Pancreas (tissue), 10 donors: ENCODE measurements at places on chromosomes 11 and 22.

DNA sequence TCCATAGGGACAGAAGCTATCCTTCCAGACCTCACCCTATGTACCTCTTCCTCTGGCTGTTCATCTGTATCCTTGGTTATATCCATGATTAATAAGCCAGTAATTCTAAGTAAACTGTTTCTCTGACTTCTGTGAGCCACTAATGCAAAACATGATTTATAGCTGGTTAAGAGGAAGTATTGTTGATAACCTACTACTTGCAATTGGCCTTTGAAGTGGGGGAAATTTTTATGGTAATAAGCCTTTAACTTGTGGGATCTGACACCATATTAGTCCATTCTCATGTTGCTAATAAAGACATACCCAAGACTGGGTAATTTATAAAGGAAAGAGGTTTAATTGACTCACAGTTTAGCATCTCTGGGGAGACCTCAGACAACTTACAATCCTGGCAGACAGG is 21.9 kb downstream of the CASP12 start:
- no peak for DNase-seq

DNA sequence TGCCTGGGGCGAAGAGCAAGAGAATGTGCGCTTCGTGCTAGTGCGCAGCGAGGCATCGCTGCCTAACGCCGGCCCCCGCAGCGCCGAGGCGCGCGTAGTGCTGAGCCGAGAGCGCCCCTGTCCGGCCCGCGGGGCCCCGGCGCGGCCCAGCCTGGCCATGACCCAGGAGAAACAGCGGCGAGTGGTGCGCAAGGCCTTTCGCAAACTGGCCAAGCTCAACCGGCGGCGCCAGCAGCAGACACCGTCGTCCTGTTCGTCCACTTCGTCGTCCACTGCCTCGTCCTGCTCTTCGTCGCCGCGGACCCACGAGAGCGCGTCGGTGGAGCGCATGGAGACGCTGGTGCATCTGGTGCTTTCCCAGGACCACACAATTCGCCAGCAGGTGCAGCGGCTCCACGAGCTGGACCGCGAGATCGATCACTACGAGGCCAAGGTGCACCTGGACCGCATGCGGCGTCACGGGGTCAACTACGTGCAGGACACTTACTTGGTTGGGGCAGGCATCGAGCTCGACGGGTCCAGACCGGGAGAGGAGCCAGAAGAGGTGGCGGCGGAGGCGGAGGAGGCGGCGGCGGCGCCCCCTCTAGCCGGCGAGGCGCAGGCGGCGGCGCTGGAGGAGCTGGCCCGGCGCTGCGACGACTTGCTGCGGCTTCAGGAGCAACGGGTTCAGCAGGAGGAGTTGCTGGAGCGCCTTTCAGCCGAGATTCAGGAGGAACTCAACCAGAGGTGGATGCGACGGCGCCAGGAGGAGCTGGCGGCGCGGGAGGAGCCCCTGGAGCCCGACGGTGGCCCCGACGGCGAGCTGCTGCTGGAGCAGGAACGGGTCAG is 1.0 kb downstream of the RASSF10 start:
- peak; percentile 20 for DNase-seq

DNA sequence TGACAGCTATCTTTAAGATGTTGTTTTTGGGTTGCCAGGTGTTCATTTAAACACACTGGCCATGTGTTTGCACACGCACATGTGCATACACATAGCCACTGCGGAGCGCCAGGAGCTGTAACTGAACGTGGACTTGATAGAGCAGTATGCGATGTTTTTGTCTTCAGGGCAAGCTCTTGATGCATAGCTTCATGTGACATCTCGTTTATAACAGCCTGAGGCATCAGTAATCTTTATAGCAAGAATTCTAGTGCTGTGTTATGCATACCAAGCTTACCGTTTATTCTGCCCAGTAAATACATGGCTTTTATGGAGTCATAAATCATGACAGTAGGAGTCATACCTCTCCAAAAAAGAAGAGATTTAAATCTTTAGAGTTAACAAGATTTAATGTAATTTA is 87.0 kb downstream of the ATXN10 start:
- DNase-seq = no peak

- DNase-seq = no peak
Measured at GRCh38 chr22:49998718-49999062, 13.9 kb downstream of the IL17REL start.

DNA sequence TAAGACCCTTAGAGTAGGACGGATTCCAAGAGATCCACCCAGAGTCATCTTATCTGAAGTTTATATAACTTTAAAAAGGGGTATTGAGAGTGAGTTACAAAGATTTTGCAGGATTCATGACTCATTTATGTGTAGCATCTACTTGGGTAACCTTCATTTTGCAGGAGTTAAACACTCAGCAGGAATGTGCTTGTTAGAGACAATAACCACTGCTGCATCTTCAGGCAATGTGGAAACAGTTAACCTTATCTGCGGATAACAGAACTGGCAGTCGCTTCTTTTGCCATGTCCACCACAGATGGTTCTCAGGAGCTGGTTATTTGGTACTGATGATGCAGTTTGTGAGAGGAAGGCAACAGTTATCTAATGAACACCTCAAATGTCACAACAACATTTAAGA is 417.9 kb upstream of the DDI1 start:
- DNase-seq = no peak

- no peak for DNase-seq
Measured at GRCh38 chr11:69356703-69357457, 62.9 kb downstream of the MYEOV start.

GRCh38 chr11:67354075-67355022 is 1.0 kb upstream of the POLD4 start:
- DNase-seq = peak; percentile 81

DNA sequence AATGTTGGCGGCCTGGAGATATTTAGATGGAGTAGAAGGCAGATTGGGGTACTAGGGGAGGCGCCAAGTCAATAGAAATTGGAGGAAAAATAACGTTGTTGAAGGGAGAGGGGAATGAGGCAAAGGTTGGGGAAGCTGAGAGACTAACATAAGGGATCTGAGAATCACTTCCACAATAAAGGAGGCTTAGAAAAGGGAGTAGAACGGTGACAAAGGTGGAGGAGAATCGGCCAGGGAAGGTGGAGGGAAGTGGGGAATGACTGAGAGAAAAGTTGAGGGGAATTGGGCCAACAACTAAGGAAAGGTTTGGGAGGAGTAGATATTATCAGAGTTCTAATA is 510 bp downstream of the PPME1 start:
- no peak for DNase-seq

DNA sequence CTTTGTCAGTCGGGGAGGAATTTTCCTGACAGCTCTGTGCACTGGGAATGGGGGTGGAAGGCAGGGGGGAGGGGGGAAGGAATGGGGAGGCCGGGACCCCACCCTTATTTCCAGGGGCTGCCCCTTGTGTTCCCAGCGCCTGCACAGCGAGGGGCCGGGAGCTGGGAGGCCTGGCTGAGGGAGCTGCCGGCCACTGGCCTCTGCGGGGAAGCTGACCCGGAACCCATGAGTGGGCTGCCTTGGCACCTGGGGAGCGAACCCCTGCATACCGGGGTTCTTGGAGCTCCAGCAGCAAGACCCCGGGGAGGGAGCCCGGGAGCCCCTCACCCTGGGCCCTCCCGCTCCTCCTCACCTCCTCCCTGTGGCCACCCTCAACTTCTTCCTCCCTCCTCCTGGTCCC is 3.5 kb downstream of the H19 start:
- DNase-seq = peak; percentile 3

- DNase-seq = no peak
Measured at GRCh38 chr11:14435717-14436512, 63.7 kb downstream of the COPB1 start.

GRCh38 chr11:3854660-3854976 is 846 bp upstream of the STIM1 start:
- DNase-seq = no peak

- no peak for DNase-seq
Measured at GRCh38 chr11:2662430-2663299, 37.1 kb downstream of the KCNQ1OT1 start.

DNA sequence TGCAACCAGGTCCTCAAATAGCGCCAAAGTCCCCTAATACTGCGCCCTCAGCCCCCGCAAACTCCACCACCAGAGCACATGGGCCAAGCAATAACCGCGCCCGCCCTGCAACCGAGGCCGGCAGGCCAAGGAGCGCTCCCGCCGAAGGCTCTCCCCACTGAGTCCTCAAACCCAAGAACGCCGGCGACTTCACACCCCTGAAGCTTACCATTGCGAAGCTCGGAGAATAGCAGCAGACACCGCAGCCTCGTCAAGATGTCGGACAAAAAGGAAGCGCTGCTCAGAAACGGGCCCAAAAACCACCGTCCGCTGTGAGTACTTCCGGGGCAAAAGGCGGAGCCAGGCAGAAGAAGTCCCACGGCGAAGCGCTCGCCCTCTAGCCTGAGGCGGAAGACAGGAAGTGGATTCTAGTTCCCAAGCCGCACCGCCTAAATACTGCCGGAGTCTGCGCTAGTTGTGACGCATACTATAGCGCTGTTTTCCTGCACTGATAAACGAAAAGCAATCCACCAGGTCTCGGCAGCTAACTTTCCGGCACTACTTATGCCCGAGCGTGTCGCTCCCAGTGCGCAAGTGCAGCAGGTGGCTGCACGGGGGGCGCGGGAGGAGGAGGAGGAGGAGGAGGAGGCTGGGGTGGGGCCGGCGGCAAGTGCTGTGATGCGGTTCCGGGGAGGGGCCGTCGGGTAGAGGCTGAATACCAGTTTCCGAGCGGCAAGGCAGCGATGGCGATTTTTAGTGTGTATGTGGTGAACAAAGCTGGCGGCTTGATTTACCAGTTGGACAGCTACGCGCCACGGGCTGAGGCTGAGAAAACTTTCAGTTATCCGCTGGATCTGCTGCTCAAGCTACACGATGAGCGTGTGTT is at the start of the genes RPS25 and TRAPPC4:
Gene RPS25 (minus strand): TSS at position 270 of the 865 bp plus-strand sequence. CDS start 59 bp downstream, at position 211.
Gene TRAPPC4 (plus strand): TSS at position 693 of the 865 bp plus-strand sequence. CDS start 30 bp downstream, at position 723.
- peak; percentile 95 for DNase-seq

DNA sequence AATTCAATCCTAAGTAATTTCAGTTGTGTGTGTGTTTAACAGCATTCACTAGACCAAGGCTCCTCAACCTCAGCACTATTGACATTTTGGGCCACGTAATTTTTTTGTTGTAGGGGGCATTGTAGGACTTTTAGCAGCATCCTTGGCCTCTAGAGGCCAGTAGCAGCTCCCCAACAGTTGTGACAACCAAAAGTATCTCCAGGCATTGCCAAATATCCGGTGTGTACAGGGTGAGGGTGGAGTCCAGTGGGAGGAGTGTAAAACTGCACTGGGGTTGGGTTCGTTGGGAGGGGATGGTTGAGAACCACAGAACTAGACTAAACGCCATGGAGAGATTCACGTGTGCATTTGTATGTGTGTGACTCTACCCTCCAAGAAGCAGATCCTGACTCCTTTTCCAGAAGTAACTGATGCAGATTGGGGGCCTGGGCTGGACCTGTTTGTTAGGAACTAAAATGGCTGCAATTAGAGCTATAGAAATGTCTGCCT is 5.9 kb upstream of the PHF21A start:
- no peak for DNase-seq

DNA sequence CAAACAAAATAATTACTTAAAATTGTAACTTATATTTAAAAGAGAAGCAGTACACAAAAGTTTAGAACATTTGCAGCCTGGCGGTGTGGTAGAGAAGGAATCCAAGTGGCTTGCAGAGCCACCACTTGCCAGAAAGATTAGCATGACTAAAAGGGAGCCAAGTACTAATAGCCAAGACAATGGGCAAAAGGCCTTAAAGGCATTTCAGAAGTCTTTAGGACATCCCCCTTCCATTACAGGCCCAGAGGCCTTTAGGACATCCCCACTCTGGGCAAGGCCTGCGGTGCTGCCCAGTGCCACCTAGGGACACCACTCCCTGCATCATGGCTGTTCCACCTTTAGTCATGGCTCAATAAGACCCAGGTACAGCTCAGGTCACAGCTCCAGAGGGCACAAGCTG is 32.4 kb downstream of the TMEM225 start:
- DNase-seq = no peak

- DNase-seq = peak; percentile 86
Measured at GRCh38 chr22:44735518-44736428, 16.6 kb upstream of the ARHGAP8 start.

DNA sequence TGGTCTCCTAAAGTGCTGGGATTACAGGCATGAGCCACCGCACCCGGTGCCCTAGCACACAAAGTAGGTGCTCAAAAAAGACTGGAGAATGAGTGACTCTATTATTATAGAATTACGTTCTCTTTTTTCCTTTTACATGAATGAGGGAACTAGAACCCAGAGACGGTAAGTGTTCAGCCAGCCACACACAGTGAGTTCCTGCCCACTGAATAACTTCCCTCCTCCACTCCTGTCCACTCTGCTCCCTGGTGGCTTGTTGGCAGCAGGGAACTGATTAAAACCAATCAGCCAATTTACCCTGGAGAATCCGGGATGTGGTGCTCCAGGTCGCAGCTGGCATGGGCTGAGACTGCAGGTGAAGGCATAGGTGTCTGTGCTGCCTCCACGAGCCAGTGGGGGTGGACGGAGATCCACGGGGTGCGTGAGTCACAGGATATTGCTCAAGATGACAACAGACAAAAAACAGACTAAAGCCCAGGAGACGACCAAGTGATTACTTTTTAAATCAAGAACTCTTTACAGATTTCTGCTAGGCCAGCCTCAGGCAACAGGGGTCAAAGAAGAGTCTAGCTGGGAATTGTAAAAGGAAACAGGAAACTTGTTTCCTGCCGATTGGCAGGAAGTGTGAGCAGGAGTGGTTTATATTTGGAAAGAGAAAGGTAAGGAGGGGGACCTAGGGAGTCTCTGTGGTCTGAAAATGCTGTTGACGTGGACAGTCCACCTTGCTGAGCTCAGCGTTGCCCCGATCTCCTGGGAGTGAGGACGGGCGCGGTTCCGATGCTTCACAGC is 95.2 kb upstream of the TP53I11 start:
- no peak for DNase-seq

GRCh38 chr11:10941414-10941813 is 83.6 kb upstream of the ZBED5 start:
- no peak for DNase-seq

GRCh38 chr11:108160970-108161566 is 39.7 kb downstream of the ACAT1 start:
- DNase-seq = no peak

- no peak for DNase-seq
Measured at GRCh38 chr22:39917776-39918495, 17.1 kb downstream of the GRAP2 start.

DNA sequence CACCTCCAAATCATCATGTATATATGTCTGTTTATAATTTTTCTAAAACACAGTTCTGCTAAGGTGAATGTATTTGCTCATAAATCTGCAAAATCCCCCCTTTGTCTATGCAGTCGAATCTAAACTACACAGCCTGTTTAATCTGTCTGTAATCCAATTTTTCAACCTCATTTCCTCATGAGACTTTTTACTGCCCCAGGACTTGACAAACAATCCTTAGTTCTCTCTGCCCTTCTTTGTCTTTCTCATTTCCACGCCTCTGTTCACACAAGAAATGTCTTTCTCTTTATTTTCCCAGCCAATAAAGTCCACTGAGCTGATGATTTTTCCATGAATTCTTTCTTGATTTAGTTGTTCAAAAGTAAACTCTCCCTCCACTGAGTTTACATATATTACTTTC is 1154.3 kb downstream of the FAM181B start:
- no peak for DNase-seq

GRCh38 chr11:17525570-17525969 is 18.6 kb downstream of the USH1C start:
- DNase-seq = no peak
